Pulmonary artery endothelial cell (primary cell): ENCODE measurements at places on chromosomes 6 and 20. TPM values are rescaled to one million over a fixed set of nuclear protein-coding genes. Genes with fewer than 3 reads are reported as not detected.

BMP2 gene
- 16.1 and 24.2 TPM in 2 replicates for total RNA-seq

CALHM5 gene
- 7.8 and 14.8 TPM in 2 replicates for total RNA-seq

UBR2 gene
- total RNA-seq: 20.5 and 32.8 TPM in 2 replicates

TNFRSF21 gene
- total RNA-seq: 13.4 and 24.0 TPM in 2 replicates

THBS2 gene
- 3.2 and 7.9 TPM in 2 replicates for total RNA-seq

SMIM13 gene
- total RNA-seq: 12.8 and 17.4 TPM in 2 replicates

IPCEF1 gene
- under 0.01 and 0.11 TPM in 2 replicates for total RNA-seq

SIRPB1 gene
- 0.73 TPM in 1 of 2 replicates, not detected in the other for total RNA-seq

TAGAP gene
- not detected in 2 replicates for total RNA-seq

MAP1LC3A gene
- 17.5 and 22.0 TPM in 2 replicates for total RNA-seq

GRCh38 chr20:40668449-40669228, 20.4 kb downstream of the MAFB start:
- no peak for DNase-seq

DNA sequence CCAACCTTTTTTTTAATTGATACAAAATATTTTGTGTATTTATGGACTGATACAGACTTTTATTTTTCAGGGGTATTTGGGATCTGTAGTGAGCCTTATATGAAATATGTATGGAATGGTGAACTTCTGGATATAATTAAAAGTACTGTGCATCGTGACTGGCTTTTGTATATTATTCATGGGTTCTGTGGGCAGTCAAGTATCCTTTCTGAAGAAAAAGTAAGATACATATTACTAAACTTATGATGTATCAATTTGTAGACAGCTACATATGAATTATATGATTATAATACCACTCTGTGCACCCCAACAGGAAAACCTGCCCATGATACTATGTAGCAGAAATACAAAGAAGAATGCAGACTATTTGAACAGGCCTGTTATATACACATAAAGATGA, 47.2 kb downstream of the FIG4 start:
- DNase-seq: no peak

- no peak for DNase-seq
Measured at GRCh38 chr20:24615353-24615752, 145.9 kb downstream of the SYNDIG1 start.

- DNase-seq: no peak
Measured at GRCh38 chr6:22043284-22043962, 253.4 kb downstream of the PRL start.

GRCh38 chr20:42678895-42679294, 510.8 kb downstream of the PTPRT start:
- no peak for DNase-seq

DNA sequence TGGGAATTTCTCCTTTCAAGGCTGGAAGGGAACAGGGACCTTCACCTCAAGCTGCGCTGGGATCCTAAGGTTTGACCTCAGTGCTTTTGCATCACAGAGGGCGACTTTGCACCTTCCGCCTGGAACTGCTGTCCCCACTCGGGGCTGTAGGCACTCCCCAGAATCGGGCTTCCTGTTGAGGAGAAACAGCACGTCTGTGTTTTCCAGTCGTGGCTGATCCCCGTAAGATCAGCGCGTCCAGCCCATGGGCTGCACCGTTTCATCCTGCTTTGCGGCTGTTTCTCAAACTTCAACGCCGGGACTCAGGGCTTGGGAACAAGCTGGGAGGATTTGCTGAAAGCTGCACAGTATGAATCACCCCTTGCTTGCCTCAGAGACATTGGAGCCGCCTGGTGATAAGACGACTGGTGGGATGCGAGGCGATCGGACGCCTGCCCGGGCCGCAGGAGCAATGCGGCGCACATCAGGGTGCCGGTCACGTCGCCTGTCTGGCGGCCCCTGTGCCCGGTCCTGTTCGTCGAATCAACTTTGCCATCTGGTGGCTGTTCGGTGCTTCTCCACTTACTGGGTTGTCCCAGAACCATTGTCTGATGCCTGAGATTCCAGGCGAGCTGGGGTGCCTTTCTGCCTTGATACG, 53.6 kb upstream of the FRMD1 start:
- no peak for DNase-seq

- DNase-seq: peak; percentile 55
Measured at GRCh38 chr20:8722277-8722928, 346.5 kb upstream of the PLCB4 start.

- DNase-seq: no peak
Measured at GRCh38 chr20:15905661-15906060, 667.6 kb downstream of the KIF16B start.

DNA sequence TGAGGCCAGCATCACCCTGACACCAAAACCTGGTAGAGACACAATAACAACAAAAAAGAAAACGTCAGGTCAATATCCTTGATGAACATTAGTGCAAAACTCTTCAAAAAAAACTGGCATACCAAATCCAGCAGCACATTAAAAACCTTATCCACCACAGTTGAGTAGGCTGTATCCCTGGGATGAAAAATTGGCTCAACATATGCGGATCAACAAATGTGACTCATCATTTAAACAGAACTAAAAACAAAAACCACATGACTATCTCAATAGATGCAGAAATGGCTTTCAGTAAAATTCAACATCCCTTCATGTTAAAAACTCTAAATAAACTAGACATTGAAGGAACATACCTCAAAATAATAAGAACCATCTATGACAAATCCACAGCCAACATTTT, 59.6 kb upstream of the PHIP start:
- no peak for DNase-seq

- DNase-seq: no peak
Measured at GRCh38 chr6:160069050-160069454, 52.6 kb upstream of the SLC22A1 start.
